Thyroid gland (tissue), 4 donors: ENCODE measurements at places on chromosomes 2 and 18.
A peak's percentile ranks its signal among the peaks of the same experiment; 100 is the strongest.

- no peak for DNase-seq
Observed at GRCh38 chr2:237643582-237644380, 16.4 kb downstream of the LRRFIP1 start.

DNA sequence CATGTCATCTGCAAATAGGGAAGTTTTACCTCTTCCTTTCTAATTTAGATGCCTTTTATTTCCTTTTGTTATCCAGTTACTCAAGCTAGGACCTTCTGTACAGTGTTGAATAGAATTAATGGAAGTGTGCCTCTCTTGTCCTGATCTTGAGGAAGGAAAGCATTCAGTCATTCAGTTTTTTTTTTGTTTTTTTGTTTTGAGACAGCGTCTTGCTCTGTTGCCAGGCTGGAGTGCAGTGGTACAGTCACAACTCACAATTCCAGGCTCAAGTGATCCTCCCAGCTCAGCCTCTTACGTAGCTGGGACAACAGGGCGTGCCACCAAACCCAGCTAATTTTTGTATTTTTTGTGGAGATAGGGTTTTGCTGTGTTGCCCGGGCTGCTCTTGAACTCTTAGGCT is 203.9 kb upstream of the ALPP start:
- DNase-seq = peak; percentile 56

DNA sequence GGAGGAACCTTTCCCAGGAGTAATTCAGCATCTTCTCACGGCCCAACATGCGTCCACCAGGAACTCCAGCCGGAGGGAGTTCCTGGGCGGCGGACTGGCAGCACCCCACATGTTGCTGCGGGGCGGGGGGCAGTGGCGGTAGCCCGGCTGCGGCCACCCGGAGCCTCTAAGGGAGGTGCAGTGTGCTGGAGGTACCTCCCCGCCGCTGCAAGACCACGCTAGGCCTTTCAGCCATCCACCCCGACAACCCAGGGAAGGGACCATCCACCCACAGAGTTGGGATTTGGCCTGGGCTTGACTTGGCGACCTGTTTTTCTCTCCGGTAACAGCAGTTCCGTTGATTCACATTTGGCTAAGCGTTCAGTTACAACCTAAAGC is 625 bp downstream of the LYPD6 start:
- peak; percentile 5 for DNase-seq

GRCh38 chr18:21900605-21901352 is 160.2 kb downstream of the MIB1 start:
- DNase-seq = no peak

GRCh38 chr18:6929370-6930102 is 188.1 kb downstream of the LAMA1 start:
- no peak for DNase-seq

DNA sequence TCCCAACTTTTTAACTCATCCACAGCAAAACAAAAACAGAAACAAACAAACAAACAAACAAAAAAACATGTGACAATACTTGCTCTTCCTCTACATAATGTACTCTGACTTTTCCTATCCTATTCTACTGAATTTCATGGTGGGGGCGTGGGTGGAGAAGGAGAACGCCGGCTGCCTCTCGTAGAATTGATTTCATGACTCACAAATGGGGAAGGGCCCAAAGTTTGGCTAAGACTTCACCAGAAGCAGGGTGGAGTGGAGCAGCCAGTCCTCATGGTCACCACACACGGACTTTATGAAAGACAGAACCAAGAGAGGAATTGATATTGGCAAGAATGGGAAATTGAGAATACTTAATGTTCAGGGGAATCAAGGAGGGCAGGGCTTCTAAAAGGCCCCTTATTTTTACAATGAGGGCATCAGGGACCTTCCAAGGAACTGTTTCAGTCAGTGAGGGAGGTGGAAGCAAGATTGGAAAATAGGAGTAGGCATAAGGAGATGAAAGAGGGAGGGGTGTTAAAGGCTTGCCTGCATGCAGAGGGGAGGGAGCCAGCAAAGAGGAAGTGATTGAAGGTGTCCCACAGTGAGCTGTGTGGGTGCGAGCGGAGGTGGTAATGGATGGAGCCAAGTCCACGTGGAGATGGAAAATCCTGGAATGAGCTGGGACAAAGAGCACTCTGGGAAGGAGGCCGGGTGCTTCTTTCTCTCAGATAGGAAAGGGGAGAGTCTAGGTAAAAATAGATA is 27.9 kb downstream of the MARCHF4 start:
- DNase-seq = no peak

DNA sequence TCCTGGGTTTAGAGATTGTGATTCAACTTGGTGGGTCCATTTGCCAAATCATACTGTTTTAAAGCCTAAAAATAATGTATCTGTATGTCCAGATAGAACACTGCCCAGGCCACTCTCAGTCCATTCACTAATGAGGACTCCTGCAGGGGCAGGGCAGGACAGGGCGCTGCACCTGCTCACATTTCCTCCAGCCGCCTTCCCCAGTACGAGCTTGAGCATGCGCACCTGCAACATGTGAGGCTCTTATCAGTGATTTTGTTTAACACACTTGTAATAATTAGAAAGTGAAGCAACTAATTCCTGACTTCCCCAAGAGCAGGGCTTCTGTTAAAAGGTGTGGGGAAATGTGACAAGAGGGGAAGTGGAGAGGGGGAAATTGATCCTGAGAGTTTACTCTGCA is 89.7 kb downstream of the AFF3 start:
- no peak for DNase-seq

DNA sequence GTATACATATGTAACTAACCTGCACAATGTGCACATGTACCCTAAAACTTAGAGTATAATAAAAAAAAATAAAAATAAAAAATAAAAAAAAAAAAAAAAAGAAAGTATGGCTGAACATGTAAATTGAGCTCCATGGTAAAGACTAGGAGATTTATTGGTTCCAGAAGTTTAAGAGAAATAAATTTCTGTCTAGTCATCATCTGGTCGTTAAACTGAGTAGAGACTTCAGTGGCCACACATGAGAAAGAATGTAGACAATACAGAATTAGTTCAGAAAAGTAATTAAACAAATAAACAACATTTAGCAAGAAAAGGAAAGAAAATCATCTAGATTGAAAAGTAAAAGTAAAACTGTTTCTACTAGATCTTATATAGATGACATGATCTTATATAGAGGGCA is 12.4 kb upstream of the KCNE4 start:
- DNase-seq = no peak

DNA sequence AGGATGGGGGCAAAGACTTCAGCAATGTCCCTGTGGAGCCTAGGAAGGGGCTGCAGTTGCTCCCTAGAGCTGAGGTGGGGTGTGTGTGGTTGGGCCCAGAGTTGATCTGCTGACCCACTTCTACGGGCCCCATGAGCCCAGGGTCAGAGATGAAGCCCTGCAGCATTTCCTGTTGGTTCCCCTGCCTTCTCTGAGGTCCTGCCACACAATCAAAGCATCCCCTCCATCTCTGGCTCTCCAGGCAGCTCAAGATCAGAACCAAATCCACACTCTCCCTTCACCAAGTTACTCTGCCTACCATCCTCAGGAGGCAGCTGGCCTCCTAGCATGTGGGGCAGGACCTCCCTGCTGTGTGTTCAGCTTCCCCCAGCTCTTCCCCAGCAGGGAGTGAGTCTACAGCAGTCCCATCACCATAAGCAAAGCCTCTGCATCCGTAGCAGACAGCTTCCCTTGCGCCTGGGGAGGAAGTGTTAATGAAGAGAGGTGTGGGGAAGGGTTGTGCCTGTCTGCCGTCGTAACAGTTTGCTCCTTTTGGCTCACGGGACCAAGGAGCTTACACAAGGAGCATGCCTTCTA is 26.9 kb downstream of the TMEM247 start:
- no peak for DNase-seq

GRCh38 chr18:9906481-9906880 is 7.3 kb upstream of the VAPA start:
- no peak for DNase-seq

DNA sequence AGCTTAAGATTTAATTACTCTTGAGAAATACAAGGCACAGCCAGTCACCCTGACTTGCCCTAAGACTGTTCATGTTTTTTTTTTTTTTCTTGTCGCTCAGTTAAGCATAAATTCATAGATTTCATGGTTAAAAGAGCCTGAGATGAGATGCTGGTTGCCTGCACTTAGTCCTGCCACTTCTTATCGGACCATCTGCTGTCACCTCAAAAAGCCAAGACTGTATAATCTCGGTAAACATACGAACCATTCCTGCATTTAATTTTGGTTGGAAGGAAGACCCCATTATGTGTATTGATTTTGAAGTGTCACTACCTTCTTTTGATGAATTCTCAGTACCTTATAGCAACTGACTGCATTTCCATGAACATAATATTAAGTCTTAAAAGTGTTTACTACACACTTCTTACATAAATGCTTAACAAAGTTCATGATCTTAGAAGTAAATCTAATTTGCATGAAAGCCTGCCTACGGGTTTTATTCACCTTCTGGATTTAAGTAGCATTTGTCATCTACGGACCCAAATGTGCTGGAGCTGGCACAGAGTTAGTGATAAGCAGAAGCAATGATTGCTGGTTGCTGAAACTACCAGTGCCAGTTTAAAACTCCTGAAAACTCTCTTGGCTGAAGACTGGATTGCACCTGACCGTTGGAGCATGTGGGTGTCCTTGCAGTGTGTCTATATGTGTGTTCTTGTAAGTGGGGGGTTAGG is 843.4 kb downstream of the TMEM182 start:
- DNase-seq = no peak

GRCh38 chr2:221563270-221563985 is 8.7 kb downstream of the EPHA4 start:
- DNase-seq = no peak

DNA sequence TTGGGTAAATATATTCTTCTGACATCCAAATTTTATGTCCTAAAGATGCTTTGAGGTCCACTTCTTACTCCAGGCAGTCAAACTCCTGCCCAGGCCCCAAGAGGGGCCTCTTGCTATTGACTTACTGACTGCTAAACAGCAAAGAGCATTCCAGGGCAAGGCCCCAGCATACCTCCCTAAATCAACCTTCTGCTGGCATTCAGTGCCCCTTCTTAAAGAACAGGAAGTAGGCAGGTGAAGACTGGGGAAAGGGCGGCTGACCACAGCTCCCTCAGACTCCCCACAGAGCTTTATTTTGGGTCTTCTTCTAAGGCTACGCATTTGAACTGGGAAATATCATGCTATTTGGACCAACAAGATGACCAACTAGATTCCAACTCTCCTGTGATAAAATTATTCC is 68.9 kb downstream of the USP40 start:
- DNase-seq = no peak

DNA sequence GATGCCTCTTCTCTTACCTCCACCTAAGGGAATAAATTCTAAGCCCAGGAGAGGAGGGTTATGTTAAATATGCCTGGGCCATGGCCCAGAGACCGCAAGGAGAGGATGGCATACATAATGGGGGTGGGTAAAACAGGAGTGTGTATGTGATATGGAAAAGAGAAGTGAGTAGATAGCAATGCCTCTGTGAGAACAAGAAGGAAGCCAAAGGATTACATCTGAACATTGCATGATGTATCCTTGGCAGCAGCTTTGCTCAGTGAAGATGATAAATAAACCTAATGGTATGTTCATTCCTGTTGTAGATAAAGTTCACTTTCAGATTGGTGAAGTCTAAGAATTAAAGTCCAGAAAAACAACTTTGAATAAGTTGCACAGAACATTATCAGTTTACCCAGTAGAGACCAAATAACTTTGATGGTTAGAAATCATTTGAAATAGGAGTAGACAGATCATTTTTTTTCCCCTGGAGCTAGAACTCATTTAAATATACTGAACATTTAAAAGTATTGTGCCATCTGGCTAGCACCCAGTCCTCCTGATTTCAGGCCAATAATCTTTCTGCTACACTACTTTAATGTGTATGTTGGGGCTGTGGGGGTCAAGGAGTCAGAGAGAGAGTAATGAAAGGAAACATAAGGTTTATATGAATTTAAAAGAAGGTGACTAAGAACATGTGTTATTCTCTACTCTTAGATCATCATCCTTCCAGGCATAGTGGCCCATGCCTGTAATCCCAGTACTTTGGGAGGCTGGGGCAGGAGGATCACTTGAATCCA is 231.7 kb downstream of the PARD3B start:
- no peak for DNase-seq
